ENCODE measurements at places on chromosomes 7 and 10. TPM values are rescaled to one million over a fixed set of nuclear protein-coding genes. Genes with fewer than 3 reads are reported as not detected.

DNA sequence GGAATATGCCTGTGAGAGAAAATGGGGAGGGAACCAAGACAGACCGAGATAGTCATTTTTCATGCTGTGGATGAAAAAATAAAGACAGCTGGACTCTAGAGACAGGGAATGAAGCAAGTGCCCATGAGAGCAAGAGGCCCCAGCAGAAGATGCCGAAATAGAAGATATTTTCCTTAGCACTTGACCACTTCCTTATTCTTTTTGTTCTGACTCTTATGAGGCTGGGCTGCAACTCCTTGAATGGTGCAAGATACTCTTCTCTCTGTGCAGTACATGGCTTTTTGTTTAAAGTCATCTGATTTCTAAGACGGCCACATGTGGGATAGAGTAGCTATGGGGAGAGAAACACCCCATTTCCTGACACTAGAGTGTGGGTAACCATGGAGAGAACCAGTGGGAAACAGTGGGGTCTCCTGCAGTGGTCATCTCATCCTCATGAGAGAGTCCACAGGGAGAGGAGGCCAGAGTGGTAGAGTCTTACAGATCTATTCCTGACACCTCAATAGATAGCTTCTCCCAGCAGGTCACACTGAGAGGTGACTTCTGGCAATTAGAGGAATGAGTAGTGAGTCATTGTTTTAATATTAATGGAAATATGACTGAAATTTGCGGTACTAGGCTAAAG, 18.0 kb upstream of the VCL start:
- no peak for DNase-seq

DNA sequence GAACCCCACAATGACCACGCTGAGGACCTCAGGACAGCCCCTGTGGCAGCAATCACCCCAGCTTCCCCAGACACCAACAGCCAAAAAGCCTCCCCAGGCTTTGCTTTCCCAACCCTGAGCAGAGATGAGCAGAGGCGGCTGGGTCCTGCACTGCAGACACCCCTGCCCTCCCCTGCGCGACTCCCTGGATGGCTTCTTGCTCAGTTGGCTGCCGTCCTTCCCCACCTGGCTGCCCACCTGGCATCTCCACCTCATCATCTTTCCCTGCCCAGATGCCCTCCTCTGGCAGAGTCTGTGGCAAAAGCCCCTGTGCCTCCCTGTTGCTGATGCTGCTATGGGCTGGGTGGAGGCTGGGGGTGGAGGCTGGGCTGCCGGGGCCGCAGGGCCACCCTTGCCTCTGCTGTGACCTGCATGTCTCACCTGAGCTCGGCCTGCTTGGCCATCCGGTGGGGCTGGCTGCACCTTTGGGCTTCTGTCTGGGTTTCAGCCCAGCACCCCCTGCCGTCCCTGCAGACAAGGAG, 567.7 kb downstream of the TCERG1L start:
- DNase-seq, result no peak

- DNase-seq, result peak; percentile 32
These were observed 3.4 kb downstream of the ASNS start for GRCh38 chr7:97868788-97869187.

DNA sequence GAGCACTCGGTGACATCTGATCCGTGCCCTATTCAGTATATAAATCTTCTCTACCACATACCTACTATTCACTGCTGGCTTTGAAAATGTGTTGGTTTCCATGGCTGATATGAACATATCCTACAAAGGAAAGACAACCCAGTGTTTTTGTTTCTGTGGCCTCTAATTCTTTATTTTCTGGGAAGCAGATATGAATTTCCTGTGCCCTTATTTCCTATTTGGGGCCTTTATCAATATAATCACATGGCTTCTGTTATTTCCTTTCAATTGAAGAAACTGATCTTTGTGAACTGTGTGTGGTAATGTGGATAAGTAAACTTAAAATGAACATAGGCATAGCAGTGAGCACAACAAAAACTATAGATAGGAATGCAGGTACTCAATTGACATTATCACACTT, 10.6 kb downstream of the CCNJ start:
- DNase-seq, result no peak

Gene NPC1L1
- not detected for total RNA-seq

DNA sequence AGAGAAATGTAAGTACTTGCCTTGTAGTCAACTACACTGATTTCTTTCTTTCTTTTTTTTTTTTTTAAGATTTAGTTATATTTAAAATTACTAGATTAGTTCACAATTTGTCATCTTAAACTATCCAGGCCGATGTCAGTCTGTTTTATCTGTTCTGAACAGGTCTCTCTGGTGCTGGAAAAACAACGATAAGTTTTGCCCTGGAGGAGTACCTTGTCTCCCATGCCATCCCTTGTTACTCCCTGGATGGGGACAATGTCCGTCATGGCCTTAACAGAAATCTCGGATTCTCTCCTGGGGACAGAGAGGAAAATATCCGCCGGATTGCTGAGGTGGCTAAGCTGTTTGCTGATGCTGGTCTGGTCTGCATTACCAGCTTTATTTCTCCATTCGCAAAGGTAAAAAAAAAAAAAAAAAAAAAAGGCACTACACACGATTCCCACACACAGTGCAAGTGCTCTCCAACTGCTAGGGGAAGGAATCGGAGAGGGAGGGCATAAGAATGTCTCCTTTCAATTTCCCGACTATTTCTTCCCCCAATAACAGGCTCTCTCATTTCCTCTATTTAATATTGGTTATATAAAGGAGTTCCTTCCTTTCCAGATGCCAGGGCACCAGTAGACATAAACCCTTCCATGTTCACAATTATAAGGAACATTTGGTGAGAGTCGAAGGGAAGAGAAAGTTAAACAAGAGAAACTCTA, 53.4 kb downstream of the PAPSS2 start:
- DNase-seq, result peak; percentile 30

DNA sequence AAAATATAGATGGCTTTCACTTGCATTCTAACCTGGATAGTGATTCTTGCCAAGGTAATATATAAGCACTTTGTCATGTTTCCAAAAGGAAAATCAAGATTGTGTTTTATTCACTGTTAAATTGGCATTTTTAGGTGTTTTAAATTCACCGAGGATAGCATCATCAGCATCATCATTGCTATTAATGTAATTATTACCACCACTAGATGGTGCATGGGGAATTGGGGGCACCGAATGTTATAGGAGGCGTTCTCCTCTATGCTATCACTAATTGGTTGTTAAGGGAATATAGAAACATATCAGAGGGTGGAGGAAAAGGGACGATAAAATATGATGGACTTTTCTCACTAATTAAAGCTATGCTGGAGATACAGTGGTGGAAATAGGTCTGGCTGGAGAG, 95.5 kb downstream of the CELF2 start:
- no peak for DNase-seq
